ENCODE measurements at places on chromosomes 3 and 15.

DNA sequence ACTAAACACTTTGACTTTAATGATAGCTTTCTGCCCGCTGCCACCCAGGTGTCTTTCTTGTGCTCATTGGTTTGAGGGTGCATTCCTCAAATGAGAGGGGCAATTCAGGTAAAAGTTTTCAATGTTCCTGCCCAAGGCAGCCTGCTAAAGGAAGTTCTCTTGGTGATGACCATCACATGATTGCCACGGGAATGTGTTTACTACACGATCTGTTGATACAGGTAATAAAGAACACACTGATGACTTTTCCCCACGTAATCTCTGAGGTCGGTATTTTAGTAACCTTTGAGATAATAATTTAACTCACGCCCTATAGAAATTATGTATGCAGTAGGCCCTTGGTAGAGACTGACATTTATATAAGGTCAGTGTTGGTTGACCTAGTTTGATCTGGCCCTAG is 39.3 kb downstream of the FNDC3B start:
- no peak for DNase-seq

DNA sequence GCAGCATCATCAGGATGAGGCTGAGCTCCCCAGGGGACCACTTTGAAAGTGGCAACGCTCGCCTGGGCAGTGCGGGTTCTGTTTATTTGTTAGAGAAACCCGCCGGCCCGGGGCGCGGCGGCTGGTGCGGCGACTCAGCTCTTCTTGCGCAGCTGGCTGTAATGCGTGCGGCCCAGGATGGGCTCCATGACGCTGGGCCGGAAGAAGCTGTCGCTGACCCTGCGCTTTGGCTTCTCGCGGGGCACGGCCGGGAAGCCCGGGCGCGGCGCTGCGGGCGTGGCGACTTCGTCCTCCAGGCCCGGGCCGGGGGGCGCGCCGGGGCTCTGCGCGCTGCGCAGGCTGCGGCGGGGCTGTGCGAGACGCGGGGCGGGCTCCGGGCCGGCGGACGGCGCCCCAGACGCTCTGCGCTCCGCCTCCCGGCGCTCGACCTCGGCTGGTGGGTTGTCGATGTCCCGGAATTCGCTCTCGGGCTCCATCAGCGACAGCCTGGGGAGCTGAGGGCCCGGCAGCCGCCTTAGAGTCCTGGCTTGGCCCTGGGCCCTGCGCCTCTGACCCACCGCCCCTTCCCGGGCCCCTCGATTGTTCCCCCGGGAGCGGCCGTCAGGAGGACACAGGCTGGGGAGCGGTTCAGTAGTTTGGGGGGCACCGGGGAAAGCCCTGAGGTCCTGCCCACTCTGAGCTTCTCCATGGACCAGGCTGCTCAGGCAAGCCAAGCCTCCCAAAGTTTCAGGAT is 10.3 kb upstream of the KIF7 start:
- DNase-seq: no peak

DNA sequence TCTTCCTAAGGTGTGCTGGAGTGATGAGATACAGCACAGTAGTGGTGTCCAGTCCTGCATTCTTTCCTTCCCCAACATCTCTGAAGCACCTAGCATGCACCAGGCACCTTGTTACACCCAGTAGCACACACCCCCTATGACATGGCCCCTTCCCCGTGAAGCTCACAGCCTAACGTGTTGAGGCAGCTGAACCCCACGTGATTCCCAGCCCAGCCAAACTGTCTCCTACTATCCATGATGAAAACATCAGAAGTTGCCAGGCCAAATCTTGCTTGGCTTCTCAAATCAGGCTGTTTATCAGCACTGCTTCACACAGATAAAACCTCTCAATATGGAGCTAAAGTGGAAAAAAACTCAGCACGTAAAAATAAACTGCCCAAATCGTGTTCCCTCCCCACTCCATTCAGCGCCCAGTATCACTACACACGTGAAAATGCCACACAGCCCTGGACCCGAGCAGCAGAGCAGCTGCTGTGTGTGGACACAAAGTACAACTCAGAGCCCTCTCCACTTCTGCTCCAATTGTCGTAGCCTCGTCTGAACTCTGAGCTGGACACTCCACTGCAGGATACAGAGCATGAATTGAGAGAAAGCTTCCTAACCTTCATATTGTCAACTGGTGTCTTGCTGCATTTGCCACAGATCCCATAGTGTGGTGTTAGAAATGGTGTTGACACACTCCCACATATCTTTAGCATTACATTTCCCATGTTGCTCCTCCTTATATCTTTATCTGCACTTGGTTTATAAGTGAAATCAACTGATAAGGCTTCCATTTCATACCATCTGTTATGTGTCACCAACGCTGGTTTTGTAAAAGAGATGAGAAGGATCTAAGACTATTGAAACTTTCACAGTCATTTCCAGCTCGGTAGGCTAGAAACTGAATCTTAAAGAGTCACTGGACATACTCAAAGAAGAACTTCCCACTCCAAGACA is 279.8 kb downstream of the RORA start:
- DNase-seq: no peak

GRCh38 chr15:98405013-98405412 is 243.3 kb upstream of the IGF1R start:
- DNase-seq: no peak

- DNase-seq: no peak
Measured at GRCh38 chr3:157051055-157051454, 108.9 kb downstream of the CCNL1 start.
